Stimulated activated naive CD8-positive, alpha-beta T cell treated with anti-CD3 and anti-CD28 coated beads, Interleukin-15, amount 100 ng/mL, for 72 hours (primary cell): ENCODE measurements at places on chromosomes 12 and 14.

GRCh38 chr12:90515199-90516175 lies 439.5 kb downstream of the CCER1 start:
- no peak for DNase-seq

DNA sequence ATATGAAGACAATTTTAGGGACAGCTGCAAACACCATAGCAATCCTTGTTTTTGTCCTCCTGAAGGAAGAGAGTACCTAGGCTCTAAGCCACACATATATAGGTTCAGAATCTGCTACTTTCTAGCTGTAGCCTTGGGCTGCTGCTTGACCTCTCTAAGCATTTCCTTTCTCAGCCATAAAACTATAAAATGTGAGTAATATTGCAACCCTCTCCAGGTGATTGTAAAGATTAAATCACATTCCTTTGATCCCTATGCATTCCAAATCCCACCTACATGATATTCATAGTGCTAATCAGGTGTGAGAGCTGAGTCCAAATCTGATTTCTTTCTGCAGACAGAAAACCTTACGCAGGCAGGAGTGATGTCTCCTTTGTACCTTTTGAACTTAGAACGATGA lies 913.5 kb downstream of the VRK1 start:
- no peak for DNase-seq

DNA sequence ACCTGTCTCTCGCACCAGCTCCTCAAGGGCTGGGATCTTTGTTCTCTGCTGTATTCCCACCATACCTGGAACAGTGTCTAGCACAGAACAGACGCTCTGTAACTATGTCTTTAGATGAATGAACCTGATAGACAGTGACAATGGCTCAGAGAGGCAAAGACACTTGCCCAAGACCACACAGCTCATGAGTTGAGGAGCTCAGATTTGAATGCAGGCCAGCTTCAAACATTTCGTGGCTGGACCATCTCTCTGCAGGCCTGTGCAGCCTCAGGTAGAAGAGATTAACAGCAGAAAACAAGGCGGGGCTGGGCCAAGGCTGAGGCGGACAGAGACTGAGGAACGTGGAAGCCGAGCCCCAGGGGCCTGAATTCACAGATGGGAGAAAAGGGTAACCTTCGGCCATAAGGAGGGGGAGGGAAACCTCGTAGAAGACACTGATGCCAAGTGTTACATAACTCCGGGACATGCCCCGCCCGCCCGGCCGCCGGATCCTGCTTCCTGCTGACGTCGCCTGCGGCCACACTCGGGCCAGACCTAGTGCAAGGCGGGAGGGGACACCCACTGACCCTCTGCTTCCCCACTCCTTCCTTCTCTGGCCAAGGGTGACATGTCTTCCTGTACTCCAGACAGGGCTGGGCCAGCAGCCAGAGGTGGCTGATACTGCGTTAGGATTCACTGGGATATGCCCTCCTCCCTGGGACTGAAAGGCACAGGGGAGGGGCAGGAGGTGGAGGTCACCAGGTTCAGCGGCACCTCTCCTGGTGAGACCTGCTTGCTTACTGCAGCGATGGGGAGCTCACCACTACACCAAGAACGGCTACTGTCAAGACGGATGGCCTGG lies 86.8 kb downstream of the RFLNA start:
- no peak for DNase-seq

DNA sequence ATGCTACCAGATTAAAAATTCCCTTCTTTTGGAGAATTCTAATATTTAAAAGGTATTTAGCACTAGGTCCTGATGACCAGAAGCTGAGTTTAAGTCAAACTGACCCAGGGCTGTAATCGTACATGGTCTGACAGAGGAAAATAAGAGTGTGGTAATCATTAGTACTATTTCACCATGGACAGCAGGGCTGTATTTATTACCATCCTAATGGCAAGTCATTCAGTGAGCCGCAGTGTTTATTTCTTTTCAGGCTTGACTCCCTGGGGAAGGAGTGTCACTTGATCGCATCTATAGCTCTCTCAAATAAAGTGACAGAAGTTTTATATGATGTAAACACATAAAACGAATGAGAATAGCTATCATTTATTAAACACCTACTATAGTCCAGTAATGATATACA lies 261.8 kb downstream of the BTG1 start:
- no peak for DNase-seq

DNA sequence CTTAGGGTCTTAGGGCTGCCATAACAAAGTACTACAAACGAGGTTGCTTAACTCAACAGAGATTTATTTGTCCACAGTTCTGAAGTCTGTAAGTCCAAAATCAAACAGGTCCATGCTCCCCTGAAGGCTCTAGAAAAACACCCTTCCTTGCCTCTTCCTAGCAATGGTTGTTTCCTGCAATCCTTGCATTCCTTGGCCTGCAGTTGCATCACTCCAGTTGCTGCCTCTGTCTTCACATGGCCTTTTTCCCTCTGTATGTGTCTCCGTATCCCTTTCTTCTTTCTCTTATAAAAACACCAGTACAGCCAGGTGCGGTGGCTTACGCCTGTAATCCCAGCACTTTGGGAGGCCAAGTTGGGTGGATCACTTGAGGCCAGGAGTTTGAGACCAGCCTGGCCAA lies 17.4 kb downstream of the KCNMB4 start:
- no peak for DNase-seq
